ENCODE measurements at places on chromosomes 12 and 14. TPM values are rescaled to one million over a fixed set of nuclear protein-coding genes. Genes with fewer than 3 reads are reported as not detected.

The OVCH1 gene
- polyA plus RNA-seq: 0.49 TPM

The NDUFB1 gene
- 162 TPM for polyA plus RNA-seq

The RNASE4 gene
- 2.4 TPM for polyA plus RNA-seq

The GLI1 gene
- 20.3 TPM for polyA plus RNA-seq

The TAS2R8 gene
- not detected for polyA plus RNA-seq

The INSM2 gene
- not detected for polyA plus RNA-seq

Measured in renal cortex interstitium (tissue), 15 donors.